ENCODE measurements at places on chromosomes 16 and 17.

DNA sequence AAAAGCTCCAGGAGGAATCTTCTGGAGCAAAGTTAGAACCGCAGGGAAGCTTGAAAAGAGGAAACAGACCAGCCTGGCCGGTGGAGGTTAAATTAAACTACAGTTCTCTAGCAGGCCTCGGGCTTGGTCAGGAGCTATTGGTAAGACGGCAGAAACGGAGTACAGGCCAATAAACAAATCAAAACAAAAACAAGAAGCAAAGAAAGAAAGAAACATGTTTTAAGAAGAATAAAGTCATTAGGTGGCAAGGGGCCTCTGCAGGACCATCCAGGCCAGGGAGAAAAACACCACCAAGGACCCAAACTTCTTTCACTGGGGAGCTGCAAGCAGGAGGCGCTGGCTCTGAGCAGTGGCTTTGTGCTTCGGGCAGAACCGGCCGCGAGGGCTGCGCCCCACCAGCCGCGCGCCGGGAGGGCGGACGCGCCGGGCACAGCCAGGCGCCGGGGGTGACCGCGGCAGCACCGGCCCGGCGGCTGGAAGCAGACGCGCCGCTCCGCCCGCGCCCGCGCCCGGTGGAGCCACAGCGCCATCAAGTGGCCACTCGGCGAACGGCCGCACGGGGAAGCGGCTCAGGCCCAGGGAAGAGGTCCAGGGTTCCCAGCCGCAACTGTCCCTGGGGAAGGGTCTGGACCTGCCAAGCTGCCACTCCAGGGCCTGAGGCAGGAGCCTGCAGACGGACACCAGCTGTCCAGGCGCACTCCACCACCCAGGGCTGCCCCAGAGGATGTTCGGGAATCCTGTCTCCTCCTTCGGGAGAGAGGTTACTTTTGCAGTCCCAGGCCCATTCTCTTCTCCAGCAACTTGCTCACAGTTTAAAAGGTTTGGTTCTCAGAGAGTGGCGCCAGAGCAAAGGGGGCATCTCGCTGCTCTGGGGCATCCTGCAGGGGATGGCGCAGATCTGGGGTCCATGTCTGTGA, 419.4 kb downstream of the SOX9 start:
- no peak for DNase-seq

DNA sequence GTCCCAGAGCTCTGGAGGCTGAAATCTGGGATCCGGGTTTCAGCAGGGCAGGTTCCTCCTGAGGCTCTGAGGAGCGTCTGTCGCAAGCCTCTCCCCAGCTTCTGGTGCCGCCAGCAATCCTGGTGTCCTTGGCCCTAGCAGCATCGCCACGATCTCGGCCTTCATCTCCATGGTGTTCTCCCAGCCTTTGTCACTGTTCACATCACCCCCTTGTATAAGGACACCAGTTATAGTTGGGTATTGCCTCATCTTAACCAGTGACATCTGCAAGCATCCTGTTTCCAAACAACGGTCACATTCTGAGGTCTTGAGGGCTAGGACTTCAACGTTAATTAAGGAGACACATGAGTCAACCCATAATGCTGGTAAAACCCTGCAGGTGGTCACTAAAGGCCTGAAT, 2.8 kb upstream of the PPP1R27 start:
- no peak for DNase-seq

GRCh38 chr17:8668176-8668740, 37.7 kb upstream of the MYH10 start:
- no peak for DNase-seq

DNA sequence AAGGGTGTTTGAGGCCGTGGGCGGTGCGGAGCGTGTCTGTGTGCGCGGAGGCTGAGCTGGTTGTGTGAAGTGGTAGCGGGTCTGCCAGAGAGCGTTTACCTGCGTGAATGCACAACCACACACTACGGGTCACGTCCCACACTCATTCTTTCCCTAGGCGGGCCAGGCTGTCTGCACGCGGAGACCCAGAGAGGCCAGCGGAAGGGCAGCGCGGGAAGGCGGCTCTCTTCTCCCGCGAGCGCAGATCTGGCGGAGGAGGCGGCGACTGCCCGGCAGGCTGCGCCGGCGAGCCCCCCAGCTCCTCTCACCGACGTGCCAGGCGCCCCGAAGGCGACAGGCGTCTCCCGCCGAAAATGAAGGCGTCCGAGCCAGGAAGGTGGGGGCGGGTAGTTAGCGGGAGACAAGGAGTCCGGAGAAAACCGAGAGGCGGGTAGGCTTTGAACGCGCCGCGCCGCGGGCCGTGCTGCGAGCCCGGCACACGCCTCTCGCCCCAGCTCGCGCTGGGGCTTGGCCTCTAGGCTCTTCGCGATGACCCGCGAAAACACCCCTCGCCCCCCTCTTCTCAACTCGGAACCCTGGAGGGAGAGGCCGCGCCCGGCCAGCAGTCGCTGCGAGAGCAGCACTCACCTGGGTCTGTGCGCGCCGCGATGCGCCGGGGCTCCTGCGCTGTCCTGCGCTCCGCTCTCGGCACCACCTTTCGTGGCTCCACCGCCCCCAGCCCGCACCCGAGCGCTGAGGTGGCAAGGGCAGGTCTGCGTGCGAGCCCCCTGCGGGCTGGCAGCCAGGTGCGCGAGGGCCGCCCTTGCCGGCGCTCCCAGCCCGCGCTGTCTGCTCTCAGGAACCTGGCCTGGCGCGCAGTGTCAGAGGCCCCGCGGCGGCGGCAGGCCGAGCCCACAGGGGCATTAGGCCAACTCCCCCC, 2.0 kb upstream of the FOXF1 start:
- no peak for DNase-seq

DNA sequence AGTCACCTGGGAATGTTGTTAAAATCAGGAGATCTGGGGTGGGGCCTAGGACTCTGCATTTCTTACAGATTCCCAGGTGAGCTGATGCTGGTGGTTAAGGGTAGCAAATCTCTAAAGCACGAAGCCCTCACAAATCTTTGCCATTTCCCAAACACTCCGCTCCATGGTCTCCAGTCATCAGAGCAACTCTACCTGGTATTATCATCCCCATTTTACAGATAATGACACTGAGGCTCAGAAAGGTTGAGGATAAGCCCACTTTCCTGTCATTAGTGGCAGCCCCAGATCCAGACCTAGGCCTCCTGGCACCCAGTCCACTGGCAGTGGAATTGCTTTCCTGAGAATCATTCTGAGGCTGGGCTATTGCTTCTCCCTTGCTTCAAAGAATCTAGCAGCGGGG, 8.7 kb downstream of the SLC46A1 start:
- DNase-seq: no peak

DNA sequence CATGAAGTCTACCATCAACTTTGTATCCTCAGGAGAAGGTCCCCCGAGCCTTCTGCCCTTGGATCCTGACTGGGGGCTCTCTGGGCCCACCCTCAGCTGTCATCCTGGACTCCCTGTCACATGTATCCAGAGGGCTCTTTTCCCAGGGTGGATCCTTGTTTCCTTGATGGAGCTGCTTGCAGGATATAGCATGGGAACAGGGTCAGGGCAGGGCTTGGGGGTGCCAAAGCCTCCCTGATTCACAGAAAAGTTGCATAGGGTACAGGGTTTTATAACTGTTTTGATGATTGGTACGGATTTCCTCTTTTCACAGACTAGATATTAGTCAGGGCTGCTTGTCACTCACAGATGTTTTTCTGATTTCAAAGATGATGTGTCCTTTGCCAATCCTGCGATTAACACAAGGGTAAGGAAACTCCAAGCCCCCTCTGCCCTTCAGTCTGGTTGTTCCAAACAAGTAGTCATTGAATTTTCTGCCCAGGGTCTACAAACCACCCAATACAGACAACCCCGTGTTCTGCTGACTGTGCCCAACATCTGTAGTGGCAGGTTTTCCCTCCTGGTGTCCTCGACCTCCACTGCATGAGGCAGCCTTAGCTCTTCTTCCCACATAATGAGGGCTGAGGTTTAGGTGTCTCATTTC, 20.6 kb upstream of the SLC35G3 start:
- no peak for DNase-seq

- no peak for DNase-seq
These were observed 774 bp downstream of the ENGASE start for GRCh38 chr17:79075446-79075750.
